Neural progenitor cell (in vitro differentiated cells): ENCODE measurements at places on chromosomes 3 and 15.

DNA sequence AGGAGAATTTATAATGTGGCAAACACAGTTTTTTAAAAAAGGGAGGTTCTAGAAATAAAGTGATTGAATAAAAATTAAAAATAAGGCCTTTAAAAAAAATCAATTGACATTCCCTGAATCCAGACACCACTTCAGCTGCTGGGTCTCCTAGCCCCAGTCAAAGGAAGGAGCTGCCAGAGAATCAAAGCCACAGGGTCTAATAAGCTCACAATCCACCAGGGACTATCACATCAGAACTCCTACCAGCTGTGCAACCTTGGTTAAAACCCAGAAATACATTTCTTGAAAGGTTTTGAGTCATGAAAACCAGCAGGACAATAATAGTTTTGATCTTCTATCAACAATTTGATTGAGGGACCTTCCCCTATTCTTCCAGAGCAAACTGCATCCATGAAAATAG lies 134.5 kb downstream of the MECOM start:
- DNase-seq = no peak

DNA sequence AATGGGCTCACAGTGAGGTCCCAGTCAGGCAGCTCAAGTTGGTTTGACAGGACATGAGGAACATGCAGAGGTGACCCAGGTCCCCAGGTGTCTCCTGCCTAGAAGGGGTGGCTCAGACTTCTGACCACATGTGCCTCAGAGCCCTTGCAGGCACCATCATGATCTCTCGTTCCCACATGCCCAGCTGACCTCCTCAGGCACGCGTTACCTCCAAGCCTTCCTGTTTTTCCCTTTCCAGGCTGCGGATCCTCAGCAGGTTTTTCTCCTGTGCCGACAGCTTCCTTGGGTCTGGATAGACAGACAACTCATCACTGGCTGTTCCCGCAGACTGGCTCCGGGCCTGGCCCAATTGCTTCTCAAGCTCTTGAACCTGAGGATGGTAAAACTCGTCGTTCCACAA lies 30.4 kb downstream of the CCDC13 start:
- DNase-seq = no peak

DNA sequence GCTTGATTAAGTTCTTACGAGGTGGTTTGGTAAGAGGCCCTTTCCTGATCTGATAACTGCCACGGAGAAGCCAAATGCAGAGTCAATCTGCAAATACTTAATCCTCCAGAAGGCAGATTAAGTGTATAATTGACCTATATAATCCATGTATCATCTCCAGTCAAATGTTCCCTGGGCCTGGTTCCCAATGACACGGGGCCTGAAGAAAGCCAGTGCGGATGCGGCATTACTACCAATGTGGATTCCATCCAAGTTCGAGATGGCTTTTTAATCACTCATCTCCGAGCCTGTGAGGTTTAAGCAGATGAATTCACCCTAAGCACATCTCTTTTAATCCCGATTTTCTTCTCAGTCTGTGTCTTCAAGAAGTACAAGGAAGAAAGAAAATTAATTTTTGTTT lies 60.0 kb upstream of the FEZF2 start:
- DNase-seq = no peak

GRCh38 chr15:57015897-57016296 lies 97.5 kb downstream of the TCF12 start:
- no peak for DNase-seq

DNA sequence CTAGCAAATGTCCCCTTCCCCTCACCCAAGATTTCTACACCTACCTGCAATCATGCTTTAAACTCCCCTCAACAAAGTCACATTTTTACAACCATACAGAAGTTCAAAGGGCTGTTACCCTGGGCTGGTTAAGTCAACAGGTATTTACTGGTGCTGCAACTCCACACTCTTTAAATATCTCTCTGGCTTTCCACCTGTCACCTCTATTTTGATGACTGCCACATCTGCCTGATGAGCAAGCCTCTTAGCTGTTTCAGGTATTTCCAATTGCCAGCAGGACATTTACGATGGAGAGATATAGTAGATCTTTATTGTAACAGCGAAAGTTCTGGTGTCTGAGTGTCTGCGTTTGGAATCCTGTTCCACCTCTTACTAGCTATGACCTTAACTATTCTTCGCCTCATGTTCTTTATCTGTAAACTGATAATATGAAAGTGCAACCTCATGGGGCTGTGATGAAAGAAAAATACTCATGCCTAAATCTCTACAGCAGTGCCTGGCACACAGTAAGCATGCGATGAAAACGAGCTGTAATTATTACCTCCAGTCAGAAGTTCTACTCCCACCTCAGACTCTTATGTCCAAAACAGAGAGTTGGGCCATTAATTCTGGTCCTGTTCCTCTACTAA lies 44.2 kb upstream of the TPM1 start:
- DNase-seq = no peak

GRCh38 chr3:36893137-36893557 lies 51.7 kb downstream of the TRANK1 start:
- no peak for DNase-seq

- peak; percentile 26 for DNase-seq
Observed at GRCh38 chr3:165195241-165195639, 944 bp downstream of the SLITRK3 start.

DNA sequence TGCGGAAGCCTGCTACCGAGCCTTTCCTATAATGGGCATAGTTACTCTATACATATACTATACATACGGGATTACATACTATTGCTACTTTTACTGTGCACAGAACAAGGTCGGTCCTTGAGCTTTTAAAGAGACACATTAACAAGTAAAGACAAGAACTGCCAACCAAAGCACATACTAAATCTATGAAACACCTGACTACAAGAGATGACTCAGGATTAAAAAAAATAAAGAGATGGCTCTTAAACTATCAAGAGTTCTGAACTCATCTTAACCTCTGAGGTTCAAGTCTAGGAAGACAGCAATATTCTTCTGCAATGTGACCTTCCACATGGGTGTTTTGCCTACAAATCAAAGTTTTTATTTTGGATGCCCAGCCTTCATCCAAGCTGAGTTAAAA lies 106.8 kb downstream of the TNIK start:
- no peak for DNase-seq

GRCh38 chr3:30604558-30604957 lies 1.8 kb upstream of the TGFBR2 start:
- no peak for DNase-seq

- DNase-seq = no peak
Observed at GRCh38 chr3:141065841-141066805, 15.0 kb downstream of the SPSB4 start.

DNA sequence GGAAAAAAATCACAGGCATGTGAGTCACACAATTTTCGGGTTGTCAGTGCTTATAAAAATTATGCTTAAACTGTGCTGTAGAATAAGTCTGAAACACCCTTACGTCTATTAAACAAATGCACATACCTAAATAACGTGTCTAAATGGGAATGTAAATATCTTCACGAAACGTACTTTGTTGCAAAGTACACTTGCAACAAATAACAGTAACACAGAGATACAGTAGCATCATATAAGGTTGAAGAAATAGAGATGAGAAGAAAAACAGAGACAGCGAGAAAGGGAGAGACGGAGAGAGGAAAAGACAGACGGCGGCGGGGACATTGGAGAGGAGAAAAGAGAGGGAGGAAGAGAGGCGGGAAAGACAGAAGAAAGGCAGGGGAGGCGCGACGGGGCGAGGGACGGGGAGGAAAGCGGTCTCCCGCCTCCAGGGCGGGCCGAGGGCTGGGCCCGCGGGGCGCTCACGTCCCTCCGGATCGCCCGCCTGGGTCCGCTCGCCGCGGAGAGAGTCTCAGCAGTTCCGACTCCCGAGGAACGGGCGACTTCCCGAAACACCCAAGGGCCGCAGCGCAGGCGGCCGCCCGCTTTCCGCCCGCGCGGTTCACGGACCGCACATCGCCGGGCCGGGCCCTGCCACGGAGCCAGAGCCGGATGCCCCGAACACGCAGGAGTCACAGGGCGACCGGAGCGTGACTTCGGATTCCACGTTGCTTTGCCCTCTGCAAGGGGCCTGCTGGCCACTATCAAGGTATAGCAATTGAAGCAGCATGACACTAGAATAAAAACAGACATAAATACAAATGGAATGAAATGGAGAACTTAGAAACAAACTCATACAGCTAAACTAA lies 153.4 kb downstream of the LMLN start:
- DNase-seq = peak; percentile 72

- DNase-seq = peak; percentile 90
Observed at GRCh38 chr3:32460031-32460749, 42.5 kb downstream of the CMTM6 start.

GRCh38 chr15:82986442-82986780 lies 401 bp downstream of the RAMAC start:
- DNase-seq = no peak

- peak; percentile 57 for DNase-seq
Observed at GRCh38 chr3:5787861-5788488, 600.5 kb downstream of the EDEM1 start.

- DNase-seq = no peak
Observed at GRCh38 chr3:64247991-64248646, 22.9 kb upstream of the PRICKLE2 start.
